Thoracic aorta (tissue), 2 donors: ENCODE measurements at places on chromosomes 6 and 20. TPM values are rescaled to one million over a fixed set of nuclear protein-coding genes. Genes with fewer than 3 reads are reported as not detected.

Gene CDH22
- total RNA-seq: not detected

Gene MAFB
- 82.9 TPM for total RNA-seq

Gene TMEM30A
- 112 TPM for total RNA-seq

Gene REV3L
- total RNA-seq: 59.8 TPM

Gene FAM162B
- 2.3 TPM for total RNA-seq

Gene BLOC1S5
- 12.6 TPM for total RNA-seq

Gene ASXL1
- 135 TPM for total RNA-seq

Gene EYS
- total RNA-seq: not detected

Gene WFDC5
- not detected for total RNA-seq

- no peak for DNase-seq
Observed at GRCh38 chr20:35877611-35878010, 76.7 kb downstream of the SCAND1 start.

DNA sequence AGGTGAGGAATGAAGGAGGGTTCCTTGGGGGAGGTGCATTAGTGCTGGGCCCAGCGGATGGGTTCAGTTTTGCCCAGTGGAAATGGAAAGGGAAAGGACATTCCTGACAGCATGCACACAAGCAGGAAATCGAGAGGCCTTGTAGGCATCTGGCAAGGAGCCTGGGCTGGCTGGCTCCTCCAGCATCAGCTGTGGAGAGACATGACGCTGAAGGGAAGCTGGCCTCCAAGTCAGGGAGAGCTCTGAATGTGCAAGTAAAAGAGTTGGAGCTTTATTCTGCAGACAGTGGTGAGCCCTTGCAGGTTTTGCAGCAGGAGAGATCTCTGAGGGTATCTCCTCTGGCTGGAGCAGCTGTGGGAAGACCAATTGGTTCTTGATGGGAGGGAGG lies 154.3 kb downstream of the MRPL14 start:
- peak; percentile 46 for DNase-seq

GRCh38 chr6:24847402-24847801 lies 48.7 kb upstream of the ARMH2 start:
- no peak for DNase-seq

DNA sequence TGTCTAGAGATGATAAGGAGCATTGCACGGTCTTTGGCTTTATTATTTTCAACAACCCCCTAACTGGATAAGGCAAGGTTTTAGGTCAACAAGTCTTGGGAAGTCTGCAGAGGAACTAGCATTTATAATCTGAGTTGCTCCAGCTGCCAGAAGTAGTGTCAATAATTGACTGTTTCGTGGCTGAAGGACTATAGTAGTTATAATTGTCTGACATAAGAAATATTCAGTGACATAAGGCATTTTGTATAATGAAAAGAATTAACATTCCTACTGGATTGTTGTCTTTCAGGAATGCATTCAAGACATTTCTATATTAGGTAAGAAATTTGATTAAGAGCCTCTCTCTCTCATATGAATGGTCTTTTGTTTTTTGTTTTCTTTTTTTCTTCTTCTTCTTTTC lies 136.9 kb upstream of the SGK1 start:
- DNase-seq: no peak

DNA sequence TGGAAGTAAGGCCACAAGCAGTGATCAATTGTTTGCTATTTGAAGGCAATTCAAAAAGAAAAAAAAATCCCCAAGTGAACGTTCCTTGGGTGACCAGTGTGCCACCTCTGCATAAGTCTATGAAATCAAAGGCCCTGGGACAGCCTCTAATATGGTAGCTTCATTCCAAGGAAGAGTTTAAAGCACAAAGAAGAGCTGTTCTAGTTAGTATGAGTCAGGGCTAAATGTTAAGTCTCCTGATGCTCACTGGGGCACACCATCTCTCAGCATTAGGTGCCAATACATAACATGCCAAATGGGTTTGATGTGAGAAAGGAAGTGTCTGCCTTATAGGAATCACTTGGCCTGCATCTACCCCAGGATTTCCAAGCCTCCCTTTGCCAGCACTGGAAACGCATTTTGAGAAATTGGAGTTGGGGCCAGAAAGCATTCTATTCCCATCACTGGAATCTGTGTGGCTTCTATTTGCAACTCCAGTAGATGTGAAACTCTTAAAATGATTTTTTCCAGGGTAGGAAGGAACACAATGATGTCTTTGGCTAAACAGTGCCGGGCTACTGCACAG lies 13.0 kb downstream of the UNC5CL start:
- DNase-seq: no peak

DNA sequence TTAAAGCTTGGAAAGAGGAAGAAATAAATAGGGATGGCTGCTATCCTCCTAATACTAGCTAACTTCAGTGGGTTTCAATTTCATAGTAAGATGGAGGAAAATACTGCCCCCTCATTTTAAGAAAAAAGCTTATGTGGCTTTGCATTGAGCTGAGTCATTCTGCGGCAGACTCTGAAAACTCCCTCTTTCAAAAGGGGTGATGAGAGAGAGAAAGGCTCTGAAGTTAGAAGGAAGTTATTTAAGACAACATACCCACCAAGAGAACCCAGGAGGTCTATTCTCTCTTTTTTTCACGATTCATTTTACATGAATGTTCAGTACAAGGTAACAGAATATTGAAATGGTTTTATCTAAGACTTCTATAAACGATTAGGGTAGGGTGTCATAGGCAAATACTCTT lies 4.5 kb downstream of the PRDM13 start:
- no peak for DNase-seq

DNA sequence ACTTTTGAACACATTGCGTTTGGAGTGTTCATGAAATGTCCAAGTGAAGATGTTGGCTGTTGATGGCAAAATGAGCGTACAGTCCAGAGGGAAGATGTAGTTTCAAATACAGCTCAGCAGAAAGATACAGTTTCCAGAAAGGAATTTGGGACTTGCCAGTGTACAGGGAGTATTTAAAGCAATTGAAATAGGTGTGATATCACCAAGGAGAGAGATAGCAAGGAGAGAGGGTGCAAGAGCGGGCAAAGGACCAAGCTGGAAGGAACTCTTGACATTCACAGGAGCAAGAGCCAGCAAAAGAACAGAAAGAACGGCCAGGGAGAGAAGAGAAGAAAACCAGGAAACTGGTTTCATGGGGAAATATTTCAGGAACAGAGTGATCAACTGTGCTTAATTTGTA lies 47.8 kb downstream of the CARMIL1 start:
- DNase-seq: no peak

DNA sequence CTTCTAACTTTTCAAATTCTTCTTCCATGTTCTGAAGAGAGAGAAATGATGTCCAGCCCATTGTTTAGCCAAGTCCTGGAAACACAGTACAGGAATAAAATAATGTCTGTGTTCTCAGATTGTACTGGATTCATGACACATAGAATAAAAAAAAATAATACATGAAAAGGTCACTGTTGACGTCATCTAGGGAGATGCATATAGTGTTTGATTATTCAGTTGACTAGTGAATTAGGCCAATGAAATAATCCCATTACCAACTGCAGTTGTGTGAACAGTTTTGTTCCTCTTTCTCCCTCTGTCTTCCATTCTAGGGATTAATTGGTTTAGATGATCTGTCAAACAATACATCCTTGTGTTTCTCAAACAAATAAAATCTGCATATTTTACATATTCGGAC lies 222.8 kb downstream of the ALDH8A1 start:
- no peak for DNase-seq

DNA sequence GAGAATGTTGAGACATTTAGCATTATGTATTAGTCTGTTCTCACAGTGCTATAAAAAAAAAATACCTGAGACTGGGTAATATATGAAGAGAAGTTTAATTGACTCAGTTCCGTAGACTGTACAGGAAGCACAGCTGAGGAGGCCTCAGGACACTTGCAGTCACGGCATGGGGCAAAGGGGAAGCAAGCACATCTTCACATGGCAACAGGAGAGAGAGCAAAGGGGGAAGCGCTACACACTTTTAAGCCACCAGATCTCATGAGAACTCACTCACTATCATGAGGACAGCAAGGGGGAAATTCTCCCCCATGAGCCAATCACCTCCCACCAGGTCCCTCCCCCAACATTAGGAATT lies 26.8 kb upstream of the TFAP2A start:
- no peak for DNase-seq

GRCh38 chr6:118708055-118708454 lies 56.7 kb upstream of the CEP85L start:
- DNase-seq: no peak

GRCh38 chr6:13336553-13336952 lies 8.2 kb upstream of the TBC1D7 start:
- peak; percentile 47 for DNase-seq

- no peak for DNase-seq
Observed at GRCh38 chr6:81996414-81996813, 243.9 kb upstream of the TENT5A start.

DNA sequence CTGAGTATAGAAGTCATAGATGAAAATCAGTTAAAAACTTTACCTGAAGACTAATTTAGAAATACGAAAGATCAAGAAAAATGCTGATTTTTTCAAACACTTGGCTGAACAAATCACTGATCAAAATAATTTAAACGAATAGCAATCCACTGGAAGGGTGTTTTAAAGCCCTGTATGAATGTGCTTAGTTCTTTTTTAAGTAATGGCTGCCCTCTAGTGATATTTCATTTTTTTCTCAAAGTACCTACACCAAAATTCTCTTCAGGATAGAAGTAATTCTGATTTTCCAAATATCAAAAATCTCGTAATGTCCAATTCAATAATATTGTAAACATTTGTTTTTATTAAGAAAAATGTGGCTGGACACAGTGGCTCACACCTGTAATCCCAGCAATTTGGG lies 32.5 kb downstream of the AKAP7 start:
- no peak for DNase-seq

- DNase-seq: no peak
Observed at GRCh38 chr6:157496534-157497095, 115.6 kb downstream of the ZDHHC14 start.

- DNase-seq: no peak
Observed at GRCh38 chr6:134347885-134348805, 30.2 kb upstream of the SGK1 start.

DNA sequence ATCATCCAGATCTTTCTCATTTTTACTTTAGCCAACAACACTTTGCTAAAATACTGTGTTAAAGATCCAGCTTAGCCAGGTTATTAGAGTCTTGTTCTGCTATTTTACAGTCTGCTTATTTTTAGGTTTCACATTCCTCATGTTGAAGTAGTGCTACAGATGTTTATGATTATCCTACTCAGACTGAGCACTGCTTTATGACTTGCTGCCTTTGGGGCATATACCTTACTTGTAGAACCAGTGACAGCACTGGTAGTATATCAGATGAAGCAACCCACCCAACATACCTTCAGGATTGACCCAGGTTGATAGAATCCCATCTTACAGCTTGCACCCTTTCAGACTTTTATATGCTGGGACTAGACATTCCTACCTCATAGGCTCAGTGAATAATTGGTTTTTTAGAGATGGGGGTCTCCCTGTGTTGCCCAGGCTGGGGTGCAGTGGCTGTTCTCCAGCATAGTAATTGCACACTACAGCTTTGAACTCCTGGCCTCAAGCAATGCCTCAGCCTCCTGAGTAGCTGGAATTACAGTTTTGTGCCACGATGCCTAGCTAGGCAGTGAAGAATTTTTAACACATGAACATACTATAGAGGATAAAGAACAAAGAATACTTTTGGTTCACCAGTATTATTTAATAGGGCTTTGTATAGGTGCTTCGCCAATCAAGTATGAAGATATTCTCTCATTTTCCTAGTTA lies 63.8 kb upstream of the DYNLRB1 start:
- no peak for DNase-seq

DNA sequence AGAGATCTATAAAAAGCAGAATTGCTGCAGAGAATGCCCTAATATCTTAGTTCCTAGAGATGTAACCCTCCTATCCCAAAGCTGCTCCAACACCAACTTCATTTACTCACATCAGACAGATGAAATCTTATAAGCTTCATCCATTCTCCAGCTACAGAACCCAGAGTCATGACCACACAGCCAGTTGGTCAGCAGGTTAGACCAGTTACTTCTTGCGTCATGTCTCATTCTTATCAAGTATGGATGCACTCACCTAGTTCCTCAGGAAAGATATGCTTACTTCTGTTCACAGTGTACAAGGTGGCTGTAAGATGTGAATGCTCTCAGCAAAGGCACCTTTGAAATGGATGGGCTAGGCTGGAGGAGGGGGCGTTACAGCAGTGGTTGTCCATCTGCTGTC lies 47.9 kb upstream of the ISM1 start:
- no peak for DNase-seq

DNA sequence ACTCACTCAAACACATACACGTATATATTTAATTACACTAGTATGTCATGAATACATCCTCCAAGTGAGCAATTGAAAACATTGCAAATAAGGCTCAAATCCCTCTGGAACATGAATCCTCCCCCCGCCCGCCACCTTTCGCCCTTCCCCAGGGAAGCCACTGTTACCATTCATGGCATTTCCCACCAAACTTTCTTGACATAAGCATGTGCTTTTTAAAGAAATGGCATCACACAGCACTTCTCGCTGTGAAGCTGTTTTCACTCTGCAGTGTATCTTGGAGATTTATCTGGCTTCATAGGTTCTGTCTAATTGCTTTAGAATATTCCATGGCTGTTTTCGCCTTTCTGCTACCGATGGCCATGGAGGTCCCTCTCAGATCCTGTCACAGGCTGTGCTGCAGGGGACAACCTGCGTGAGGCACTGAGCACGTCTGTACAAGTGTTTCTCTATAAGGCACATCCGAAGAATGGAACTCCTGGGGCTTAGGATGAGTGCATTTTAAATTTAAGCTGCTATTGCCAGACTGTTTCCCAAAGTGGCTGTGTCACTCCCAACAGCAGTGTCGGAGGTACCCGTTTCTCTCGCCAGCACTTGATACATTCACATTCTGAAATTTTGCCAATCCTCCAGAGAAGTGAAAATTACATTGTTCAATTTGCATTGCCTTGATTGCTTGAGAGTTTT lies 22.2 kb upstream of the PHACTR3 start:
- no peak for DNase-seq

DNA sequence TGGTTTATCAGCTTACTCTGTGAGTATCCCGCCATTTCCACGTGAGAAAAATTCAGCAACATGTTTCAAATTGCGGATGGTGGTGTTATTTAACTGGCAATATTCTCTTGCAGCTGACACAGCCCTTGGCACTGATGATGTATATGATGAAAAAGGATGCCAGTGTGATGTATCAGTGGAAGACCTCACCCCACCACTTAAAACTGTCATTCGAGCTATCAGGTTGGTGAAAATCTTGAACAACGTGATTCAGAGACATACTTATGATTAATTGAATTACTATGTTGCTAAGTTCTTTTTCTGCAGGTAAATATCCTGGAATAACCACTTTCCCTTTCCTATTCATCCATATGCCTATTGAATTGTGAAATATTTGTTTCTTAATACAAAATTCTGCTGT lies 55.7 kb downstream of the KHDC1L start:
- no peak for DNase-seq

DNA sequence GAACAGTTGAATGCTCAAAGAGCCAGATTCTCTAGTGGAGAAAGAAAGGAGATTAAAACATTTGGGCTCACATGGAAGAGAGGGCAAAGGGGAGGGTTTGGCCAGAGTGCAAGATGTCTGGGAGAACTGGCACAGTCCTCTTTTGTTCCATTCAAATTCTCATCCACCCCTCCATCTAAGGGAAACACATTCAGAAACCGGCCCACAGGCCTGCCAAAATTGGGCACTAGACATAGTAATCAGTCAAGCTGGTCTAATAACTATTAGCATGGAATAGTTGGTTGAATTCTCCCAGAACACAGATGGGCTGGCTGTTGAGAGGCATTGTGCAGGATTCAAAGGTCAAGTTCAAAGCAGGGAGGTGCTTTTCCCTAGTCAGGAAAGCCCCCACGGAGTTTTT lies 341.4 kb upstream of the IRAK1BP1 start:
- no peak for DNase-seq

GRCh38 chr6:55666037-55666436 lies 87.0 kb upstream of the HMGCLL1 start:
- no peak for DNase-seq

- no peak for DNase-seq
Observed at GRCh38 chr6:156279261-156279969, 497.8 kb upstream of the ARID1B start.
